Activated naive CD8-positive, alpha-beta T cell treated with anti-CD3 and anti-CD28 coated beads, Interleukin-2, amount 10 ng/mL, durations not matched to agents 7 days and 5 days (primary cell): ENCODE measurements at places on chromosomes 3 and 15.

DNA sequence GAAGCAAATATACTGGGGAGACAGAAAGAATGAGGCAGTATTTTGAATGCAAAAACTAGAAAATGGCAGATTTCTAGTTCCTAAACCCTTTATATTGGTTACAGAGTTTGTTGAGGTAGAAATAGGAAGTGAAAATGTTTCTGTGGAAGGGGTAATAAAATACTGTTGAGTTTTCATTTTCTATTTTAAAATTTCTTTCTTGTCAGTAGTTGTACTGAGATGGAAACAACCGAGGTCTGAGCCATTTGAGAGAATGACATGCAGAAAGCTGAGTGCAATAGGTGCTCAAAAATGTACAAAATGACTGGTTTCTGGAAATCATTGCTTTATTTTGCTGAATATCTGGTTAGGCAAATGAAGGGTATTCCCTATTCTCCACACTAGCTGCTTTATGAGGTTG is 361.4 kb downstream of the CHL1 start:
- no peak for DNase-seq

GRCh38 chr3:110327870-110328269 is 743.7 kb upstream of the NECTIN3 start:
- no peak for DNase-seq

DNA sequence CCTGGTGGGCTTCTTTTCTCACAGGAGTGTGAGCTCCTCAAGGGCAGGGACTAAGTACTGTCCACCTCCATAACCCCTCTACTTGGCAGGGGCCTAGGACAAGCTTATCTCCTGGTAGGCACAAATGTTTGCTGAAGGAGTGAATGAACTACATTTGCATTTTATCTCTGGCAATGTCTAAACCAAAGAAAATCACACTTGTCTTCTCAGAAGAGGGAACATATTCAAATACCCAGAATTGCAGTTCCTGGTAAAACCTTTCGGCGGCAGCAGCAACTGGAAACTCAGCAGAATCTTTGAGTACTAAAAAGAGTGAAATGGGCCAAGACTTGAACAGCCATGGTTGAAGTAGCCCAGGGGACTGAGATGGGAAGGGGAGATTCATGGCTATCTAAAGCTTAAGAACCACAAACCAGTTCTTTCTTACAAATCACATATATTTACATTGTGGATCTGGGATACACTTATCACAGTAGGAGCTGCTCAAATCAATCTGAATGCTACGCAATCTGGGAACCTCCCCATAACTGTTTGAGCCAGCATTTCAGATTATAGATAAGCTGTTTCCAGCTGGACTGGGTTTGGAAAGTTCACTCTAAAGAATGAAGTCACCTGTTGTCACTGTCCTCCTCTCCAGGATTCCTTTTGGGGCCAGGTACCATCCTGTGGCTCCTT is 18.7 kb upstream of the PTPN9 start:
- peak; percentile 47 for DNase-seq

DNA sequence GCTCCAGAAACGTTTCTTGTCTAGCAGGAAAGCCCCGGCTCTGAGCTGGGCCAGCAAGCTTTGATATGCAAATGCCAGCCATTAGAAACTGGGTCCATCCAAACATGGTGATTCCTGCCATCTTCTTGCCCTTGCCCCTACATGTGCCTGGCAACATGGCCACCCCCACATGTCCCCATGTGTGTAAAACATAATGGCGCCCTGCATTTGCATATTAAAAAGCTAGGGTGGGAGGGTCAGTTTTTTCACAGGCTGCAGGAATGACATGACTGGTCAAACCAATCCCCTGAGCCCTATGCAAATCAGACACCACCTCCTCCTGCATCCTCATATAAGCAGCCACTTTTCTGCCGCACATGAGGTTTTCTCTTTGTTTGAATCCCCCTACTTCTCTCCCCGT is 21.2 kb downstream of the GPR156 start:
- DNase-seq = no peak

DNA sequence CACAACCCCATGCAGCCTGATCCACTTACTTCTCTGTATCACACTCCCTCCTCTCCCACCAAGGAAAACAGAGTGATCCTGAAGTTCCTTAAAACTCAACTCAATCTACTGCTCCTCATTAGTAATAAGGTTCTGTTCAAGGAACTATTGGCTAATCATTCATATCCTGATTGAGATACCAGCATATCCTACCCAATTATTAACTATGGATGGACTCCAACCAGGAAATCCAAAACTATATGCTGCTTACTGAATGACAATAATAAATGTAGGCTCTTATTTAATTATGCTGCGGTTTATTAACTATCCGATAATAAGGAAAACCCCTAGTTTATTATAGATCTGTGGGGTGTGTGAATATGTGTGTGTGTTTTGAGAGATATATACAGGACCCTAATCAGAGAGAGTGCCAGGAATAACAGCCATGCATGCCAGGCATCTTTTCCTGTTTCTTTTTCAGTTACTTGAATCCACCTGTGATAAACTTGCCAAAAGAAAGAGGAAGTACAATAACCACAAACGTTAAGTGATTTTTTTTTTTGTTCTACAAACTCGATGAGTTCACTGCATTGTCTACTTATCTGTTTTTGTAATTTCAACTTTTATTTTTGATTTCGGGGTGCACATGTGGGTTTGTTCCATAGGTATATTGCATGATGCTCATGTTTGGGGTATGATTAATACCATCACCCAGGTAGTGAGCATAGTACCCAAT is 1031.7 kb upstream of the CFAP20DC start:
- no peak for DNase-seq

DNA sequence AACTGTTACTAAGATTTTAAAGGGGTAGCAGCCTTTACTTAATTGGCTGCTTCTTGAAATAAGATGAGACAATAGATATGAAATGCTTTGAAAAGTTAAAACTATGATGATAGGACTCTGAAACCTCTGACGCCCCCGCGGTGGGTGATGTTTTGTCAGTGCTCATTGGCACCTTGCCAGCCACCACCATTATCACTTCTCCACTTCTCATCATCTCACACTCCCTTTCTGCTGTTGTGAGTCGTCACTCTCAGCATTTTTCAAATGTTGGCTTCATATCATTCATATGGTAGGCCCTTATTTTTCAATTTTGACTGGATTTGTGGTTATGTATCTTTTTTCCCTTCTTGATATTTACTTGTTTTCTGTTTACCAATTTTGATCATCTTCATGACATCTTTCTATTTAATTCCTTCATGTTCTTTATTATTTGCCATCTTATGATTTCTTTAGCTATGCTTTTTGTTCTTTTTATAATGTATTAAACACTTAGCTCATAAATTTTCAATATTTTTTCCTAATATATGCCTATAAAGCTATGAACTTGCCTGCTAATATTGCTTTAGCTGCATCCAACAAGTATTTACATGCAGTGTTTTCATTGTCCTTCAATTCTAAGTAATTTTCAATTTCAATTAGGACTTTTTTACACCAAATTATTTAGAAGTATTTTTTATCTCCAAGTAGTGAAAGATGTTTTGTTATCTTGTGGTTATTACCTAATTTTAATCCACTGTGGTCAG is 30.3 kb upstream of the SKOR1 start:
- DNase-seq = no peak

DNA sequence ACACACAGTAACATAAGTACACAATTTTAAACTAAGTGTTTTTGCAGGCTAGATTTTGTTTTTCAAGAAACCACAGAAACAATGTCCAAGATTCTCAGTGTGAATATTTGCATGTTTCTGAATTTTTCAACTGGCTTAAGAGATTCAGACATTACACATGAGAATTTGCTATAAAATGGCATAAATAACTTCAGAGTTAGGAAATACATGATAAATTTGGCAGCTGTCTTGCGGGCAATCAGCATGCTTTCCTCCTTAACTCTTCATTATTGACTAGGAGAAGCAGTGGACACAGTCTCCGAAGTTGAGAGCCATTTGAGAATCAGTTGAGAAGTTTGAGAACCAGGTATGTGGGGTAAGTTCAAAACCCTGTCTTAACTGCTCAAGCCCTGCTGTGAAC is 625.6 kb upstream of the SGO1 start:
- DNase-seq = no peak

DNA sequence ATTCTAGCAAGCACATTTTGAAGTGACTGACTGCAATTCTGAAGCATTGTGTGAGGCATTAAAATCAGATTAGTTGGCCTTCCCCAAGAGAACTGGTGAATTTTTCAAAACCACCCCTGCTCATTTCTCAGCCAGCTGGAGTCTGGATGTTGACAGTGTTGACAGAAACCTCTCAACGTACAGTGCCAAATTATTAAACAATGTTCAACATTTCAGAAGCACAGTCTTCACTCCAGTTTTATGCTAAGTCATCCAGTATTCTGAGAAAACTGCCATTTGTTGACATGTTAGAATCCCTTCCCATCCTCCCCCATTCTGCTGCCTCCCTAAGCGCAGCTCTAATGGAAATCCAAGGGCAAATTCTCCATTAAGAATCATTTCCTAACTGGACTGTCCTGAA is 369.3 kb upstream of the TRIM42 start:
- DNase-seq = no peak

GRCh38 chr15:77500989-77501388 is 80.3 kb downstream of the HMG20A start:
- DNase-seq = no peak

DNA sequence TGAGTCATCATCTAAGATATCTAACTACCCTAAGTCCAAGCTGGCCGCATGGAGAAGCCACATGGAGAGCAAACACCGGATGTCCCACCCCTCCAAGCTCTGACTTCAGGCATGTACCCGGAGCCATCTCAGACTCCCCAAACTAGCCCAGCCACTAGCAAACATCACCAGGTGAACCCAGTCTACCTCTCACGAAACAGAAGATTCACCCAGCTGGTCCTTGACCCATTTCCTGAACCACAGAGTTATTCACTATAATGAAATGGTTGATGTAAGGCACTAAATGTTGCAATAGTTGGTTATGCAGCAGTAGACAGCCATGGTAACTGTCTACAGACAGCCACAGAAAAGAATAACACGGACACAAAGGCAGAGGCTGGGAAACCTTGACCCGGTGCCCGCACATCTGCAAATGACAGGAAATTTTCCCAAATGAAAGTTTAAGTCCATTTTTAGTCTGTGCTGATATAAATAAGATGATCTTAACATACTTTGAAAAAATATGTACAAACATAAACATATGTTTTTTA is 265.5 kb upstream of the ATP10A start:
- DNase-seq = no peak

DNA sequence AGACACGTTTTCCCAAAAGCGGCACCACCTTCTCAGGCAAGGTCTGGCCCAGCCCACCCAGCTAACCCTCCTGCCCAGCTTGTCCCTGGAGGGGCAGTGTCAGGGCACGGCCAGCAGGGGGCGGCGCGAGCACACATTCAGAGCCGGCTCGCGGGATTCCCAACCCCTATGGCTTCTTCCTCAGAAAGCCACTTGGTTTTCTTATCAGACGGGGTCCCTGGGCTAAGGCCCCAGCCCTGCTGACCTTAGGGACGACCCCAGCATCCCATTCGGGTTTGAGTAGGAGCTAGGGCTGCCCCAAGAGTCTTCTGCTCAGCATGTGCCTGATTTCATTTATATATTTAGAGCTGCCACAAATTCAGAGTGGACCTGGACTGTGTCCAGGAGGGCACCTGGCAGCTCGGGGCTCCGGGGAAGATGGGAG is 14.5 kb downstream of the RLBP1 start:
- DNase-seq = peak; percentile 82

DNA sequence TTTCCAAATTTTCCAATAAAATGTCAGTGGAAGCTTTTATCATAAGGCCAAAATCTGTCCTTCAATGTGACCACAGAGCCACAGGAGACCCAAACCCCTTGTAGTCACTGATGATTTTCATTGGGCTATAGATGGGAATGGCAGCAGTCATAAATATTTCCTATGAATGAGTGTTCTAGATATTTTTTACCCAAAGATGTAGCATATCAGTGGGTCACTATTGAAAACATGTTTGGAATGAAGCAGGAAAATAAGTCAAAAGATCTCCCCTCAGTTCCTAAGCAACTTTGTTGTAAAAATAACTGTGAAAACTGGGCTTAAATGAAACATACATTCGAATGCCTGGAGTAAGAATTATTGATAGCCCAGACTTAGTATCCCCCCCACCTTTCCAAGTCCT is 49.0 kb downstream of the NKIRAS1 start:
- no peak for DNase-seq

DNA sequence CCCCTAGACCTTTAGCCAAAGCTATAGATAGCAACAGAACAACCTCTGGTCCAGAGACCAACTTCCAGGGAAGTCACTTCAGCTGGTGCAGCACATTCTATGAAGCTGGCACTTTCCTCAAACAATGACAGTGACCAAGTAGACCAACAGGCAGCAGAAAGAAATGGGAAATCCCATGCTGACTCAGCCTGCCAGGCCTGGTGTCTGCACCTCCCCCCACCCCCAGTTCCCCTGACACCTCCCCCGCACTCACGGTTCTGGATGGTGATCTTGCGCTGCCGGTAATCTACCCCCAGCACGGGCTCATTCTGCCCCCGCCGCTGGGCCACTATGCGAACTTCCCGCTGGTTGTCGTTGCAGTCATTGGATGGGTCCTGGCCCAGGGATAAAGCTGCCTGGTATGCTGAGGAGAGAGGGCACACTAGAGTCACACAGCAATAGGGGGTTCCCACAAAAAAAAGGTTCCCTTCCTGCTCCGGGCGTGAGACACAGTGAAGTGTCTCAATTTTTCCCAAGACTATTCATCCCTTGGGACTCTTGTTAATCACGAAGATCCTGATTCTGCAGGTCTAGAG is 17.0 kb downstream of the ILDR1 start:
- DNase-seq = no peak

GRCh38 chr3:171876680-171877147 is 33.6 kb downstream of the TMEM212 start:
- no peak for DNase-seq

GRCh38 chr15:85676342-85677098 is 118.2 kb downstream of the KLHL25 start:
- no peak for DNase-seq

DNA sequence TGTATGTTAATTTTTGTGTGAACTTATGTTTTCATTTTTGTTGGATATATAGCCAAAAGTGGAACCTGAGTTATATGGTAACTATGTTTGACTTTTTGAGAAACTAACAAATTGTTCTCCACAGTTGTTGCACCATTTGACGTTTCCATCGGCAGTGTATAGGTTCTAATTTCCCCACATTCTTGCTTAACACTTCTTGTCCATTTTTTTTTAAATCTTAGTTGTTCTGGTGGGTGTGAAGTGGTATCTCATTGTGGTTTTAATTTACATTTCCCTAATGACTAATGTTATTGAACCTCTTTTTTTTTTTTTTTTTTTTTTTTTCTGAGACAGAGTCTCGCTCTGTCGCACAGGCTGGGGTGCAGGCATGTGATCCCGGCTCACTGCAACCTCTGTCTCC is 8.0 kb downstream of the NISCH start:
- DNase-seq = no peak

DNA sequence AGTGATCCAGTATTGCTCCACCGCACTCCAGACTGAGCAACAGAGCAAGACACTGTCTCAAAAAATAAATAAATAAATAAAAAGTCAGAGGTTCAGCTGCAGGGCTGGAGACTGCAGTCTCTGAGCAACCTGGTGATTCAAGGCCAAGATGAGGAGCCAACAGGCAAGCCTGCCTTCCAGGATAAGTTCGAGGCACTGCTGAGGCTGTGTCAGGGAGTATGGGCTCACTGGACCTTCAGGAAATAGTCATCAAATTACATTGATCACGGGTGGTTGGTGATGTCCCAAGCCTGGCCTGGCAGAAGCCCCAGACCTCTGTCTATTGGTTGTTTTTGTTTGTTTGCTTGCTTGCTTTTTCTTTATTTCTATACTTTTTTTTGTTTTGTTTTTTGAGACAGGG is 41.5 kb downstream of the IDH2 start:
- DNase-seq = no peak

GRCh38 chr15:88258093-88258641 is 1.6 kb upstream of the NTRK3 start:
- DNase-seq = no peak
